ENCODE measurements at places on chromosomes 7 and 10. TPM values are rescaled to one million over a fixed set of nuclear protein-coding genes. Genes with fewer than 3 reads are reported as not detected.

GRCh38 chr7:113338071-113338696 is 219.8 kb upstream of the SMIM30 start:
- no peak for DNase-seq

- no peak for DNase-seq
Measured at GRCh38 chr7:128407751-128408708, 1.8 kb downstream of the IMPDH1 start.

Gene TMEM229A
- total RNA-seq, result 0.27 TPM

DNA sequence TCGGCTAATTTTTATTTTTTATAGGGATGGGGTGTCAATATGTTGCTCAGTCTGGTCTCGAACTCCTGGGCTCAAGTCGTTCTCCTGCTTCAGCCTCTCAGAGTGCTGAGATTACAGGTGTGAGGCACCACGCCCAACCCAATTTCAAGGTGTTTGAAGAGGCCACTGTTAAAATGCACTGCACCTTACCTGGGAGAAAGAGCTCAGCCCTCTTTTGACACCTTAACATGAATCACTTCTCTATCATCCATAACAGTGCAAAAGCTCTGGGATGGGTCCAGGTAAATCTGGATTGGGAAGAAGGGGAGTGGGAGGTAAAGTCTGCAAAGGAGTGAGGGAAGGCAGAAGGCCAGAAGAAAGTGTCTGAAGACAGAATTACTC is 557 bp upstream of the ZNF282 start:
- DNase-seq, result no peak

DNA sequence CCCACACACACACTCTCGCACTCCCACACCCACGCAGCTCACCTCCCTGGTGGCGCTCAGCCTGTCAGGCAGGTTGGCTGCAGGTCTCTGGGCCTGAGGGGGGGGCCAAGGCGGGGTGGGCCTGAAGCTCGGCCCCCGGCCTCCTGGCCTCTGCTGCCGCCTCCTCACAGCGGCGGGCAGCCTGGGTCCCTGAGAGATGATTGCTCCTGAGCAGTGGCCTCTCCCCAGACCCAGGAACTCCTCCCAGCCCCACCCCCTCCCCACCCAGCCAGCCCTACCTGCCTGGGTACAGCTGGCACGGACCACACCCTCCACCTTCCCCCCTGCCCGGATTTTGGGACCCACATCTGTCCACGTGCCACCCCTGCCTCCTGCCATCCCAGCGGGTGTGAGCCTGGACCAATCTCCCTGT is 4.6 kb upstream of the TMEM184A start:
- no peak for DNase-seq

- no peak for DNase-seq
Measured at GRCh38 chr7:101845974-101846373, 28.5 kb downstream of the CUX1 start.

All from WTC11 (cell line).